ENCODE measurements at places on chromosomes 6 and 20.
A peak's percentile ranks its signal among the peaks of the same experiment; 100 is the strongest.

DNA sequence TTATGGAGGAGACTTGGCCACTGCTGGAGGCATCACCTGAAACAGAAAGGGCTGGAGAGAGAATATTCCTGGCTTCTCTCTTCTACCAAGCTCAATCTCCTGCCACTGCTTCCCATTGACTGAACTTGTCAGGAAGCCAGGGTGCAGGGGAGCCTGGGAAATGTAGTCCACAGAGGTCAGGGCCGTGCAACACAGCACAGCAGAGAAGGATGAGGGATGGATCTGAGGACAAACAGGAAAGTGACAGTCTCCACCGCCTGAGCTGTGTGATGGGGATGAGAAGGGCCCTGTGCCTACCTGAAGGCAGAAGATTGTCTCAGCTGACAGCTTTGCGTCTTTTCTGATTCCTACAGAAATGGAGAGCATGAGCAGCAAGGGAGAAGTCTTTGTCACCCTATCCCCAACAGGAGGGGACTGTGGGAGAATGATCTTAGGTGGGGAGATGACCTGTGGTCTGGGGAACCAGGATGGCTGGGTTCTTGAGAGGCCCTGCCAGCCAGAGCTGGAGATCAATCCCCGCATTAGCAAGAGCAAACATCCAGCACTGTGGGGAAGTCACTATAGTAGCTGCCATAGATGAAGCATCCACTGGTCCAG is 114.2 kb downstream of the SNX5 start:
- no peak for DNase-seq

DNA sequence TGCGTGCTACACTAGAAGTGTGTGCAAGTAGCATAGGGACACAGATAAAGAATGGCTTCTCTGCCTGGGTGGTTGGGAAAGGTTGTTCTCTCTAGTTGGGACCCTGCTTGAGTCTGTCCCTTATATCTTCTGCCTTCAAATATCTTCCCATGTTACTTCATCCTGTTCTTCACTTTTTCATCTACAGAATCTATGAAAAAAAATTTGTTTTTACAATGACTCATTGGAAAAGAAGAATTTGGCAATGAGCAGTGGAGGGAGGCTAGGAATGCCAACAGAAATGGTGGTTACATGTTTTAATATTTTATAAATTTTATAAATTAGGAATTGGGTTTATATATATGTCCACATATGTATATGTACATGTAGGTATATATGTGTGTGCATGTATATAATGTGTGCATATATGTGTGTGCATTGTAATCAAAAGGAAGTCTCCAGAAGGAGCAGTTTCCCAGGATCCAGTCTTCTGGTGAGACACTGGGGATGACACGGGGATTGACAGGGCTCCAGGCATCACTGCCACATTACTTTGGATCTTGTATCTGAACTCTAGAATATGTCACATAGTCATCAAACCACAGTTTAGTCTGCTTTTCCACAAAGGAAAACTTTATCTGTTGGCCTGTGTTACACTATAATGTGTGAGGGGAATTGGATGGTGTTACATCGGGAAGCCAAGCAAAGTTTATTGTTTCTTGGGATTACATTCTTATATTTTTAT is 75.3 kb upstream of the RIPOR2 start:
- no peak for DNase-seq

DNA sequence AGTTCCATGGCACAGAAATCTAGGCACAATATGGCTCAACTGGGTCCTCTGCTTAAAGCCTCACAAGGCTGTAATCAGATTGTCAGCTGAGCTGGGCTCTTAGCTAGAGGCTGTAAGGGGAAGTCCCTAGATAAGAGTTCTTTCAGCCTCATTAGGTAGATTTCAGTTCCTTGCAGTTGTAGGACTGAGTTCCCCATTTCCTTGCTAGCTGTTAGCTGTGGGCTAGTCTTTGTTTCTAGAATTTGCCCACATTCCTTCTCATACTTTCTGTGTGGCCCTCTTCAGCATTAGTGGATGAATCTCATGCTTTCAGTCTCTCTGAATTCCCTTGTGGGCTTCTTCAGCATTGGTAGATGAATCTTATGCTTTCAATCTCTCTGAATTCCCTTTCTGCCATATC is 71.0 kb upstream of the MRAP2 start:
- no peak for DNase-seq

- peak; percentile 26 for DNase-seq
These were observed 59.5 kb upstream of the ARMH2 start for GRCh38 chr6:24858177-24858653.

DNA sequence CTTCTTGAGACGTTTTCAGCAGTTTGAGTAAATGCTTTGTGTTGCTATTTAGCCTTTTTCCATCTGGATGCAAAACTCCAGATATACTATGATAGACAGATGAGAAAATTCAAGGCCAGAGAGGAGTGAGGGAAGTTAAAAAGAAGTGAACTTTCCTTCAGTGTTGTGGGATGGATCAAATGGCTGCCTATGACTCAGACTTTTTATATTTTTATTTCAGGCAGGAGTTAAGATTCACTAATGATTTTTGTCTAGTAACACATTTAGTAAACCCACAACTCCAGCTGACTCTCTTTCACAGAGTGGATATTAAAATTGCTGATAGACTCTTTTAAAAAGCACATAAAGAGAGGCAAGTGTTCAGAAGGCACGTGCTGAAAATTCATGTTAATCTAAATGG is 23.2 kb upstream of the PTCHD4 start:
- no peak for DNase-seq

DNA sequence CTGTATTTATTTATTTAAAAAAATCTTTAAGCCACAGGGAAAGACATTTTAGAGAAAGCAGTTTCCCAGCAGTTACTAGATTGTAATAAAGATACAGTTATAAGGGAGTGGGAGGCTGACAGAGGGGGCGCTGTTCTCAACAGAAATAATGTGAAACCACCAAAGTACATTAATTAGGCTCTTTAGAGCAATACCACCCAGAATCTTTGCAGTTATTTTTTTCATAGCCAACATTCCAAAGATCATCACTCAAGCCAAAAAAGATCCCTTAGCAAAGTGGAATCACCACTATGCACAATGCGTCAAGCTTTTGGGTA is 331.3 kb upstream of the DEFB112 start:
- no peak for DNase-seq
